ENCODE measurements at places on chromosomes 16 and 17. TPM values are rescaled to one million over a fixed set of nuclear protein-coding genes. Genes with fewer than 3 reads are reported as not detected.

GNG13 gene
- not detected for total RNA-seq

DPEP3 gene
- total RNA-seq, result not detected

KCNG4 gene
- not detected for total RNA-seq

TMEM107 gene
- total RNA-seq, result 19.2 TPM

HOXB9 gene
- total RNA-seq, result 7.1 TPM

GAS7 gene
- 0.32 TPM for total RNA-seq

AANAT gene
- 0.36 TPM for total RNA-seq

ZNF287 gene
- 17.4 TPM for total RNA-seq

PIMREG gene
- 51.9 TPM for total RNA-seq

PHLPP2 gene
- total RNA-seq, result 10.7 TPM

NACA2 gene
- not detected for total RNA-seq

ITGAX gene
- 1.1 TPM for total RNA-seq

ABCA5 gene
- total RNA-seq, result 2.2 TPM

CA4 gene
- total RNA-seq, result 0.28 TPM

TEKT1 gene
- total RNA-seq, result 0.07 TPM

SLC4A1 gene
- total RNA-seq, result not detected

SYNGR3 gene
- total RNA-seq, result 5.0 TPM

RRAD gene
- 53.2 TPM for total RNA-seq

PLSCR3 gene
- total RNA-seq, result 44.9 TPM

MMP28 gene
- total RNA-seq, result 8.3 TPM

OR1F1 gene
- total RNA-seq, result 0.18 TPM

CACNA1H gene
- 15.0 TPM for total RNA-seq

SLC13A5 gene
- total RNA-seq, result 0.17 TPM

KRTAP16-1 gene
- not detected for total RNA-seq

COPS3 gene
- total RNA-seq, result 143 TPM

SUPT6H gene
- 70.4 TPM for total RNA-seq

CCDC102A gene
- total RNA-seq, result 9.3 TPM

HOXB13 gene
- total RNA-seq, result 2.1 TPM

CIITA gene
- 0.07 TPM for total RNA-seq

CRHR1 gene
- total RNA-seq, result 0.09 TPM

EFNB3 gene
- 1.3 TPM for total RNA-seq

KRTAP4-8 gene
- total RNA-seq, result not detected

FN3KRP gene
- 69.8 TPM for total RNA-seq

SEBOX gene
- total RNA-seq, result not detected

SEPTIN1 gene
- 2.2 TPM for total RNA-seq

SBK1 gene
- 0.34 TPM for total RNA-seq
